ENCODE measurements at places on chromosomes 4 and X. TPM values are rescaled to one million over a fixed set of nuclear protein-coding genes. Genes with fewer than 3 reads are reported as not detected.

The TMSB15C gene
- total RNA-seq, result 2.1 TPM

The HS3ST1 gene
- not detected for total RNA-seq

The EGFL6 gene
- 0.12 TPM for total RNA-seq

The RIBC1 gene
- 0.48 TPM for total RNA-seq

The SOWAHD gene
- total RNA-seq, result 0.30 TPM

The SPINK2 gene
- 1.4 TPM for total RNA-seq

The SMIM43 gene
- not detected for total RNA-seq

The ZFYVE28 gene
- 6.2 TPM for total RNA-seq

The PI4K2B gene
- total RNA-seq, result 38.0 TPM

The HPGD gene
- total RNA-seq, result 2.8 TPM

The MID1 gene
- 0.95 TPM for total RNA-seq

The FAM9C gene
- total RNA-seq, result not detected
